Uterus (tissue), 4 donors: ENCODE measurements at places on chromosomes 5 and 9. TPM values are rescaled to one million over a fixed set of nuclear protein-coding genes. Genes with fewer than 3 reads are reported as not detected.

Gene IL4
- not detected for total RNA-seq

Gene ASS1
- total RNA-seq: 156 TPM

Gene RNF180
- total RNA-seq: 40.6 TPM

Gene WDR70
- total RNA-seq: 122 TPM

GRCh38 chr5:81719743-81720345, 31.1 kb downstream of the SSBP2 start:
- H3K4me1 ChIP-seq: peaks cover 5% of the 10 kb centered on the region
- DNase-seq: no peak
- no peak overlapping the region for H3K4me3 ChIP-seq
- no peaks in the 10 kb centered on the region for H3K27me3 ChIP-seq

DNA sequence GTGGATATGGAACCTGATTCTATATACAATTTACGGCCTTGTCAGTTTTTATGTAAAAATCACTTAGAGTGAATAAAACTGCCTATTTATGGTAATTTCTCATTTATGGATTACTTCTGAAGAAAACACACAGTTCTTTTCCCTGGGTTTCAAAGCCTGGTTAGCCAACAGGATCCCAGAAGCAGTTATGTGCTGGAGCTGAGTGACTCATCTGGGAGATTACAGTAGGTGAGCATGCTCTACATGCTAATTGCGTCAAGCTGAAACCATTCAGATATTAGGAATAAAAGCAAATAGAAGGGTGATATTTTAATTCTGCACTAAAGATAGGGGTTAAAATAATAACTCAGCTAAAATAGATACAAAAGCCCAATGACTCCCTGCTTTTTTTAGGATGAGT, 47.8 kb downstream of the PDE4D start:
- DNase-seq: no peak
- H3K4me1 ChIP-seq: no peaks in the 10 kb centered on the region
- no peak overlapping the region for H3K4me3 ChIP-seq
- no peaks in the 10 kb centered on the region for H3K27me3 ChIP-seq
- no peaks in the 10 kb centered on the region for H3K36me3 ChIP-seq
- H3K27ac ChIP-seq: no peak overlapping the region

DNA sequence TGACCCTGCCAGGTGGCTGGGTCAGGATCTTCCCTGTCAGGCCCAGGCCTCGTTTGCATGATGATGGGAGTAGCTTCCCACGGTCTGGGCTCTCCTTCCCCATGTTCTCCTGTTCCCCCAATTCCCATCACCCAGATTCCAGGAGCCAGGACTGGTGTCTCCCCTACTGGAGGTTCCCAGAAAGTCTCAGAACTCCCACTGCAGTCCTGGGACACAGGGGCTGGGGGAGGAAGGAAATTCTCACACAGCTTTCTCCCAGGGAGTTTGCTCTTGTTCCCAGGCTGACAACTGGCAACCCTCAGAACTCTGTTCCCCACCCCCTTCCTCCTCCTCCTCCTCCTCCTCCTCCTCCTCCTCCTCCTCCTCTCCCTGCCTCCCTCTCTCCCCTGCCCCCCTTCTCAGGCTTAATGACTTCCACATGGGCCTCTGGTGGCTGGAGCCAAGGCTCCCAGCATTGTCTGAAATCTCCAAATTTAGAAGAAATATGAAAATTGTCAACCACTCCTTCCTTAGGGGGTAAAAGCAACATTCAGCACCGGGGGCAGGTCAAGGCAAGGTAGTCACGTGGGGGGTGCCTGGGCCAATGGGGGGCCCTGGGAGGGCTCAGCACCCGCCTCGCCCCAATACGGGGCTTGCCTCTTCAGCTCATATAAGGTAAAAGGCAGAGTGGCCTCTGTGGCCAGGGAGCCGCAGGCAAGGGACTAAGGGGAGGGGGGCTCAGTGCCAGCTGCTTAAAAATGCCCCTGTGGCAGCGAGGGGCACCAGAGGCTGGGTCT, 27.3 kb upstream of the IL17B start:
- peak overlapping the region; percentile 68 for H3K4me3 ChIP-seq
- no peaks in the 10 kb centered on the region for H3K27me3 ChIP-seq
- peak; percentile 94 for DNase-seq

- H3K27me3 ChIP-seq: no peaks in the 10 kb centered on the region
- no peaks in the 10 kb centered on the region for H3K4me1 ChIP-seq
- no peak for DNase-seq
Observed at GRCh38 chr9:2210201-2210600, 195.1 kb downstream of the SMARCA2 start.

DNA sequence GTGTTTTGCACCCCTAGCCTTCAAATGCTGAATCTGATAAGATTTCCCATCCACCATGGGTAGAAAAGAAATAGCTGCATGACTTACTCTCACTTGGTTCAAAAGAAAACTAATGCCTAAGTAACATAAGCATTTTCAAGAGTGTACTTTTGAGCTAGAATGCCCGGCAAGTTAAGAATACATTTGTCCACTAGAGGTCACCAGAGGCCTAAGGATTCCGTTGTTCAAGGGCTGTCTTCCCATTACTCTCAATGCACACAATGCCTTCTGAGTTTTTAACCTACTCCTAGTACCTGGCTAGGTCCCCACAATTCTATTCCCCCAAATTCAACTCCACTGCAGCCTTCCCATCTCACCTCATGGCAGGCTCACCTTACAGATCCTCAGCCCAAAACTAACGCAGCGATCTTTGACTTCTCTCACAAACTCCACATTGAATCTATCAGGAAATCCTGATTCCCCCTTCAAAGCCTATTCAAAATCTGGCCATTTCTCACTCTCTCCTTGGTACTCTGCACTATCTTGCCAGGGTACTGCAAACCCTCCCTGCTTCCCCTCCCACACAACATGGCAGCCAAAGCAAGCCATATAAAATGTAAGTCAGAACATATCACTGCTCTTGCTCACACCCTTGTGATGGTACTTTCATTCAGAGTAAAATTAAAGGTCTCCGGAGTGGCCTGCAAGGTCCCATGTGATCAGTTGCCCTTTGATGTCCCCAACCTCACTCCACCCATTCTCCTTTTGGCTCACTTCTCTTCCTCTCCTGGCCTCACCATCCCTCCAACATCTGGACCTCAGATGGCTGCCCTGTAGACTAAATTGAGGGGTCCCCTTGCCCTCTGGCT, 13.4 kb downstream of the OXCT1 start:
- no peaks in the 10 kb centered on the region for H3K27me3 ChIP-seq
- no peak overlapping the region for H3K27ac ChIP-seq
- H3K36me3 ChIP-seq: no peaks in the 10 kb centered on the region
- H3K4me3 ChIP-seq: no peak overlapping the region
- H3K4me1 ChIP-seq: no peaks in the 10 kb centered on the region

- H3K4me3 ChIP-seq: no peak overlapping the region
- H3K4me1 ChIP-seq: no peaks in the 10 kb centered on the region
- H3K27ac ChIP-seq: no peak overlapping the region
- DNase-seq: no peak
- no peaks in the 10 kb centered on the region for H3K36me3 ChIP-seq
- H3K27me3 ChIP-seq: no peaks in the 10 kb centered on the region
Observed at GRCh38 chr9:3908731-3909130, 382.9 kb upstream of the RFX3 start.

- H3K4me3 ChIP-seq: no peak overlapping the region
- H3K27ac ChIP-seq: no peak overlapping the region
- no peaks in the 10 kb centered on the region for H3K36me3 ChIP-seq
- H3K27me3 ChIP-seq: no peaks in the 10 kb centered on the region
- DNase-seq: no peak
Observed at GRCh38 chr5:37557734-37558293, 178.7 kb downstream of the WDR70 start.

- no peak overlapping the region for H3K4me3 ChIP-seq
- H3K27ac ChIP-seq: no peak overlapping the region
- no peaks in the 10 kb centered on the region for H3K36me3 ChIP-seq
- no peaks in the 10 kb centered on the region for H3K4me1 ChIP-seq
Observed at GRCh38 chr5:40437452-40437861, 242.3 kb upstream of the PTGER4 start.

DNA sequence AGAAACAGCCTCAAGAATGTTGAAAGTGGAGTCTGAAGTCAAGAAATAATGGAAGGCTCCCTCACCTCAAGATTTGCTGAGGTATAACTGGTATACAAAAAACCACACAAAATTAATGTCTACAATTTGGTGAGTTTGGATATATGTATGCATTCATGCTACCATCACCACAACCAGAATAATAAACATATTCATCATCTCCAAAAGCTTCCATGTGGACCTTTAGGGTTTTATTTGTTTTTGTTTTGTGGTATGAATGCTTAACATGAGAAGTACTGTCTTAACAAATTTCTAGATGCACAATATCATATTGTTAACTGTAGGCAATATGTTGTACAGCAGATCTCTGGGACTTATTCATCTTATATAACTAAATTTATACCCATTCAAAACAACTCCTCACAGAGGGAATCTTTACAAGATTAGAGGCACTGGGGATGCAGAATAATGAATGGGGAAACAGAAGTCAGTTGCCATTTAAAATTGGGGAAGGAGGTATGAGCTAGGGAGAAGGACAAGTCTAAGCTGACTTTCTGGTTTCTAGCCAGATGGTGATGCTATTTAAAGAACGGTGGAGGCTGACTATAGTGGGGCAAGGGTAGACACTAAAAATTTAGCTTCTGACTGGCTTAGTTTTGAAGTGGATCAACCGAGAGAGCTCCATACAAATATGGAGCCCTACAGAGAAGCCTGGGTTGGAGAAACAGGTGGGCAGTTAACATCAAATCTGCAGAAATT, 213.9 kb downstream of the BNC2 start:
- peak overlapping the region; percentile 29 for H3K27ac ChIP-seq
- peaks cover 3% of the 10 kb centered on the region for H3K4me1 ChIP-seq
- no peak for DNase-seq
- no peaks in the 10 kb centered on the region for H3K36me3 ChIP-seq

DNA sequence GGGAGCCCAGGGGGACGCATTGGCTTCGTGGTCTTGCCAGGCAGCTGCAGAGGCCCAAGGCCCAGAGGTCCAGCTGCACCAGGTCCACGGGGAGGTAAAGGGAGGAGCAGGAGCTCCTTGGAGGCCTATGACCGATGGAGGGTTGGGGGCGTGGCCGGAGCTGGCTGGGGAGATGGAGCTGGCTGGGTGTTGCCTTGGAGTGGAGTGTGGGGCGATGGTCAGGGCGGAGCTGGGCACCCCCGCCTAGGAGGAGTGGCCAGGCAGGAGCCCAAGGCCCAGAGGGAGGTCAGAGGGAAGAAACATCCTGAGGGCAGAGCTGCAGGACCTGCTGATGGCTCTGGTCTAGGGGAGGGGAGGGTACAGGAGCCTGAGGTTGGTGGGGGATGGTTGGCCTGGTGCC, 44.6 kb downstream of the KCNT1 start:
- H3K27me3 ChIP-seq: no peaks in the 10 kb centered on the region
- no peak for DNase-seq
- H3K36me3 ChIP-seq: no peaks in the 10 kb centered on the region
- H3K4me3 ChIP-seq: no peak overlapping the region
- no peaks in the 10 kb centered on the region for H3K4me1 ChIP-seq

- H3K27me3 ChIP-seq: no peaks in the 10 kb centered on the region
- DNase-seq: no peak
- no peak overlapping the region for H3K27ac ChIP-seq
Observed at GRCh38 chr9:70535546-70536323, 121.3 kb upstream of the KLF9 start.

DNA sequence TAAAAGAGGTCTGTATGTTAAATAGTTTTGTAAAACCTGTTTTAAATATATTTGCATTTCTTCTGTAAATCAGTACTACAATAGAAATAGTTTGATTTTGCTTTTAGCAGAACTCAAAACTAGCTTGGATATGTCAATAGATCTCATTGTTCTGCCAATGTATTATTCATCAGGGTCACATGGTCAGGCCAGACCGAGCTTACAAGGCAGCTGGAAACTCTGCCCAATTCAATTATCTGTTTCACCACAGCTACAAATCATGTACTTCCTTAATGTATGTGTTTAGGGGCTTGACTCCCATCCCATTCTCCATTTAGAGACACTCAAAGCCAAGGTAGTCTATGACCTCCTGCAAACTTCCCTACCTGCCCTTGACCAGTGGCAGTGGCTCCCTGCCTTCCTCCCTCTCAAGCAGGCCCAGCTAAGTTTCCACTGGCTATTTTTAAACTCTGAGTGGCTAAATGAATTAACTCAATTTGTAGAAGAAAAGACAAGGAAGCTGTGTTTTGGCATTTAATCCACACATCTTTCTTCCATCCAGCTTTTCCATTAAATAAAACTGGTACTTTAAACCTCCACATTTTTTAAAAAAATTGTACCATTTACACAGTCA, 46.4 kb upstream of the SELENOP start:
- H3K36me3 ChIP-seq: no peaks in the 10 kb centered on the region
- H3K4me3 ChIP-seq: no peak overlapping the region
- H3K4me1 ChIP-seq: peaks cover 6% of the 10 kb centered on the region
- DNase-seq: no peak
- H3K27ac ChIP-seq: peak overlapping the region; percentile 40
- no peaks in the 10 kb centered on the region for H3K27me3 ChIP-seq

GRCh38 chr5:39149966-39150365, 69.4 kb downstream of the FYB1 start:
- no peak overlapping the region for H3K27ac ChIP-seq
- H3K36me3 ChIP-seq: no peaks in the 10 kb centered on the region
- no peak for DNase-seq
- H3K4me3 ChIP-seq: no peak overlapping the region
- no peaks in the 10 kb centered on the region for H3K4me1 ChIP-seq
- no peaks in the 10 kb centered on the region for H3K27me3 ChIP-seq

DNA sequence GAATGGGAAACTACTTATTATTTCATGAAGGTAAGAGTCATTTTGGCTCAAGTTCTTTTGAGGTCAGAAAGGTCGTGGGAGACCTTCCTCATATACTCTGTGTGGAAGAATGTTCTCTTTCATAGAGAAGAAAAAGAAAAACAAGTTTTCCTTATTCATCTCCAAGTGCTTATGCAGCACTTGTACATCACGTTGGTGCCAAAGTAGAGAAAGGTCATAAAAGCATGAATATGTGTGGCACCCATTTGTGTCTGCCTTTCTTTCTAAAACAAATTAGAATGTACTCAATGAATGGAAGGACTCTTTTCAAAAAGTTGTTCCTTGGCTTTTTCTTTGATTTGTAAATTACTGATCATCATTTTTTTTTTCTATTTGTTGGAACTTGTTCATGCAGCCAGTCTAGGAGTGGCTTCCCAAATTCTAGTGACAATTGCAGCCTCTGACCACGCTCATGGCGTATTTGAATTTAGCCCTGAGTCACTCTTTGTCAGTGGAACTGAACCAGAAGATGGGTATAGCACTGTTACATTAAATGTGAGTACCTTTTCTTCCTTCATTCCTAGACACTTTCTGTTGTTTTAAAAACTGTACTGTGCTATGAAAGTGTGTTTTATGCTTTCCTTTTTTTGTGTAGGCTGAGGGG, 122.4 kb downstream of the ADGRV1 start:
- no peak overlapping the region for H3K27ac ChIP-seq
- H3K27me3 ChIP-seq: no peaks in the 10 kb centered on the region
- no peak for DNase-seq
- no peak overlapping the region for H3K4me3 ChIP-seq

- no peak overlapping the region for H3K27ac ChIP-seq
- no peak for DNase-seq
- no peaks in the 10 kb centered on the region for H3K27me3 ChIP-seq
Observed at GRCh38 chr9:12826924-12827565, 52.2 kb downstream of the LURAP1L start.

- no peaks in the 10 kb centered on the region for H3K27me3 ChIP-seq
- H3K27ac ChIP-seq: no peak overlapping the region
- H3K4me1 ChIP-seq: no peaks in the 10 kb centered on the region
Observed at GRCh38 chr5:90477621-90478215, 3.1 kb downstream of the POLR3G start.

GRCh38 chr9:129497005-129497812, 123.7 kb downstream of the C9orf50 start:
- DNase-seq: no peak
- H3K27me3 ChIP-seq: no peaks in the 10 kb centered on the region
- peak overlapping the region; percentile 67 for H3K4me3 ChIP-seq
- H3K4me1 ChIP-seq: peaks cover 27% of the 10 kb centered on the region
- H3K36me3 ChIP-seq: no peaks in the 10 kb centered on the region
- H3K27ac ChIP-seq: peak overlapping the region; percentile 98
